ENCODE measurements at places on chromosomes 1 and 21.

DNA sequence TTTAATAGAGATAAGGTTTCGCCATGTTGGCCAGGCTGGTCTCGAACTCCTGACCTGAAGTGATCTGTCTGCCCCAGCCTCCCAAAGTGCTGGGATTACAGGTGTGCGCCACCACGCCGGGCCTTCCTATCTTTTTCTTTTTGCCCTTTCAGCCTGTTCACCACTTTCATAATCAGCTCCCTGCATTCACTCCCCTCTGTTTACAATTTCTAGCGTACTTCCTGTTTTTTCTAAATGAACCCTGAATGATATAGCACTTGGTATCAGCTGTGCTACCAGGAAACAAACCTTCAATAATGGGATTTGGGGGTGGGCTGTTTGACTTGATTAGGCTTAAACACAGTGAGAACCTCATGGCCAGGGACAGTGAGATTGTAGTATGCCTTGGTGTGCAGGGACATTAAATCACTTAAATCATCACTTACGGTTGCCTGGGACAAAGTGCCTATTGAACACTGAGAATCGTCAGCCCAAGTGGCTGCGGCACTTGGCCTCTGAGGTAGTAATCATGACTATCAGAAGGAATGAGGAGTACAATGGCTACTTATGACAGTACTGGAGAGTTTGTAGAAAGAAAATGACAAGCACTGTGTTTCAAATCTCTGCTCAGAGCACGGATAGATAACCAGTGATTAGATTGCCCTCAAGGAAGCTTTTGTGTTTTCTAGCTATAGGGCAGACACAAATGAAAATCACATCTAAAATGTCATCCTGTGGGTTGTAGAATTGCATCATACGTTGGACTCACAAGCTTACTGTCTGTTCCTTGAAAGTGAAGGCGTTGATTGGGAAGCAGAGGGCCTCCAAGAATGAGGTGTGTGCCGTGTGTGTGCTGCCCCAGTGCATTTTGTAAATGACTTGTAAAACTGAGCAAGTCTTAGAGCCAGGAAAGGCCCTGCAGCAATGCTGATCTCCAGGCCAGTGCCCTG lies 661.8 kb downstream of the MATN1 start:
- DNase-seq: no peak

DNA sequence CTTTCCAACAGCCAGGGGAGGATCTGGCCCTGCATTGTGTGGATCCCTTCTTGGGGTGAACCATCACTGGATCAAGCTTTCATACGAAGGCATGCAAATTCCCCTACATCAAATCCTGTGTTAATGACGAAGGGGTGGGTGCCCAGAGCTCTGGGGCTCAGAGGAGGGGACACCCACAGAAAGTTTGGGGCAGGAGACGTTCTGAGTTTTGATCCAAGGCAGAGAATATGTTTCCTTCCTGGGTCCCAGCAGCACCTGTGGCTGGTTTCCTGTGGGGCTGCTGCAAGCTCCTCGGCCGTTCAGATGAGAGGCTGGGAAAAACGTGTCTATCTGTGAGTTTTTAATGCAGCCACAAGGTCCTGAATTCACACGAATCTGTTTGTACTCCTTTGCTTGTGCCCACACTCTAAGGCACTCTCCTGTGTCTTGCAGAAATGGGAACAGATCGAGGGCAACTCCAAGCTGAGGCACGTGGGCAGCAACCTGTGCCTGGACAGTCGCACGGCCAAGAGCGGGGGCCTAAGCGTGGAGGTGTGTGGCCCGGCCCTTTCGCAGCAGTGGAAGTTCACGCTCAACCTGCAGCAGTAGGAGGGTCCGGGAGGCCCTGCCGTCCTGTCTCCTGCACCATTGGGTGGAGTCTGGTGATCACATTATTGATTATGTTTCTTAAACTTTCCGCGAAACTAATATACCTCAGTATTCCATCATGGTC lies 147.1 kb downstream of the PGBD5 start:
- peak; percentile 16 for DNase-seq

- no peak for DNase-seq
Measured at GRCh38 chr1:214192825-214193643, 87.9 kb upstream of the SMYD2 start.

DNA sequence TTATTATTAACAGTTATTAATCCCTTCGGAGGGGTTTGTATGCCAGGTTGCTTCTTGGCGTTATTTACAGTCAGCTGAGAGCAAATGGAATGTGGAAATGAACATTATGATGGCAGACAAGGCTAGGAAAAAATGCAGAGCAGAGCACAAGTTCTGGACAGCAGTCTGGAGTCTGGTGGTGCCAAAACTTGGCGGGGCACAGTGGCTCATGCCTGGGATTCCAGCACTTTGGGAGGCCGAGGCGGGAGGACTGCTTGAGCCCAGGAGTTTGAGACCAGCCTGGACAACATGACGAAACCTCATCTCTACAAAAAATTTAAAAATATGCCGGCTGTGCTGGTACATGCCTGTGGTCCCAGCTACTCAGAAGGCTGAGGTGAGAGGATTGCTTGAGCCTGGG lies 67.6 kb downstream of the CDC7 start:
- no peak for DNase-seq

GRCh38 chr1:91623020-91623419 lies 122.4 kb downstream of the CDC7 start:
- DNase-seq: no peak

GRCh38 chr1:118136187-118136941 lies 48.7 kb downstream of the SPAG17 start:
- no peak for DNase-seq

DNA sequence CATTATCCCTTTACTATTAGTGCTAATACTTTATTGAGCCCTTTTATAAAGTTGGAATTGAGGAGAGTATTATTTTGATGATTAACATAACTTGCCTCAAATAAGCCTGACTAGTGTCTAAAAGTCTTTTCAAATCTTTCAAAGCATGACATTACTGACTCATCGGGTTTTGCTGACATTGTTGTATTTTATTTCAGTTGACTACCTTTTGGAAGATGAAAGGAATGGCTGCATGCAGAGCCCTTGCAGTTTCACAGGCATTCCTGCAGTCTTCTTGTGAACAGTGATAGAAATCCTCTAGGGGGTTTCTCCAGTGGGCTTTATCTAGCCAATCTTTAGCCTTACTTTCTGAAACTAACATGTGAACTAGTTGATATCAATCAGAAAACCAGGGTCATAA lies 43.0 kb upstream of the TMEM61 start:
- no peak for DNase-seq

- DNase-seq: no peak
Measured at GRCh38 chr1:85452948-85453347, 12.0 kb downstream of the DDAH1 start.

- no peak for DNase-seq
Measured at GRCh38 chr1:14939527-14940284, 213.8 kb upstream of the TMEM51 start.

GRCh38 chr1:2636733-2637132 lies 3.9 kb upstream of the MMEL1 start:
- no peak for DNase-seq

DNA sequence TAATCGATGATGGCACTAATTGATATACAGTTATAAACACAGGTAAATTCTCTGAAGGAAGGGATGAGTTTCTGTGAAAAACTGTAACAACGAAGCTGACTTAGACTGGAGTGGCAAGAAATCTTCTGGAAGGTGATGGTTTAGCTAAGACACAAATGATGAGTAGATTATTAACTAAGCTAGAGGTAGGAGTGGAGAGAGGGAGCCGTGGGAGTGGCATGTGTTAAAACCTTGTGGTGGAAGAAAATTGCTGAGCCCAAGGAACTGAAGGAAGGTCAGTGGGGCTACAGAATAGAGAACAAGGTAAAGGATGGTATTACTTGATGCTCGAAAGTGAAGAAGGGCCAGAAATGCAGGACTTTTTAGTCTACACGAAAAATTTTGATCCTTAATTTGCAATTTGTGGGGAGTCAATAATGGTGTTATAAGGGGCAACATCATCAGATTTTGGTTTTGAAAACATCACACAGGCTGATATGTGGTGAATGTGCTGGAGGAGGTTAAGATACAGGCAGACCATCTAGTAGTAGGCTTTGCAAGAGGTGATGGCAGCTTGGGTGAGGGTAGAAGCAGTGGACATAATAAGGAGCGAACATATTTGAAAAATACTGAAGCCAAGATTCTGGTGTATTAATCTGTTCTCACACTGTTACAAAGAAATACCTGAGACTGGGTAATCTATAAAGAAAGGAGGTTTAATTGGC lies 93.8 kb downstream of the S1PR1 start:
- DNase-seq: no peak

- DNase-seq: no peak
Measured at GRCh38 chr1:1197551-1198422, 8.6 kb downstream of the TNFRSF18 start.

DNA sequence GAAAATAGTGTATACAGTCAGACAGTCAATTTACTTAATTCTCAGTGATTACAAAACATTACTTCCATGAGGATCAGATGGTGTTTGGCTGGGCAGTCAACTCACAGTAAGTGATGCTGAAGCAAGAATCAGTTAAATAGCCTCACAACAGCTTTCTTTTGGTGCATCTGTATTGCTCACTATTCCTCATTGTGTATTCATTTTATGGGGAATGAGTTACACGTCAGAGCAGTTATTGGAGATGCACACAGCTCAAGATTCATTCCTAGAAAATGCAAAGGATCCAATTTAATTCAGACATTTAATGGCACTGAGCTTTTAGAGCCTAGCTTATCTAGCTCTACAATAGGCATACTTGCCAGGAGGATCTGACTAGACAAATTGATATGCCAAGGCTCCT lies 150.6 kb downstream of the HS2ST1 start:
- no peak for DNase-seq

DNA sequence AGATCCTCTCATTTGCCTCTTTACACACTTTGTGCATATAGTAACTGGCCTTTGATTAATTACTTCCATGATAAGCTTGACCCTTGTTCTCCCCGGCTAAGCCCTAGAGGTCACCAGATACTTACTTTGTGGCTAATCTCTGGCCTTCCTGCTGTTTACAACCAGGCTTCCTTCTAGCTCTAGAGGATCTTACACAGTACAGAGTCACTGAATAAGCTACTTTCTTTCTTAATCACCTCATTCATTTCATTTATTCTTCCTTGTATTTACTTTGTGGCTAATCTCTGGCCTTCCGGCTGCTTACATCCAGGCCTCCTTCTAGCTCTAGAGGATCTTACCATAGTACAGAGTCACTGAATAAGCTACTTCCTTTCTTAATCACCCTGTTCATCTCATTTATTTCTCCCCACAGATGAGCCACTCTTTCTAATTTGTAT lies 144.3 kb upstream of the C1orf21 start:
- DNase-seq: no peak

DNA sequence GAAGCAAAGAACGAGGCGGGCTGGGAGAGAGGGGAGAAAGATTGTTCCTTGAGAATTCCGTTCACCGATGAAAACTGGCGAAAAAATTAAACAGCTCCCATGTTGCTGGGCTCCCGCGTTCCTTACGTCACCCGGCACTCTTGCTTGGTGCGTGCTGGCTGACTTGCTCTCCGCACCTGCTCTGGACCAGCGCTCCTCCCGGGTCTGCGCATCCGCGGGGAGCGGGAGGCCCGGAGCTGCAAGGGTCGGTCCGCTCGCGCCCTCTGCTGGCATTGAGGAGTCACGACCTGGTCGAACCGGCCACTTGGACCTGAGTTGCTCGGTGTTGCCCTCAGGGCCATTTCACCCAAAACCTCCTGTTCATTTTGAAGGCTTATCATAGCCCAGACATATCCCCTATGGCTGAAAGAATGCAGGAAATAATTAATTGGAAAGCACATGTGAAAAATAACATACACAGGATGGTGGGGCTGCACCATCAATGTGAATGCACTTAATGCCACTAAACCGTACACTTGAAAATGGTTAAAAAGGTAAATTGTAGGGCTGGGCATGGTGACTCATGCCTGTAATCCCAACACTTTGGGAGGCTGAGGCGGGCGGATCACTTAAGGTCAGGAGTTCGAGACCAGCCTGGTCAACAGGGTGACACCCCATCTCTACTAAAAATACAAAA lies 98.9 kb upstream of the BACE2 start:
- DNase-seq: peak; percentile 71

- no peak for DNase-seq
Measured at GRCh38 chr1:210123924-210124589, 108.5 kb upstream of the SERTAD4 start.

DNA sequence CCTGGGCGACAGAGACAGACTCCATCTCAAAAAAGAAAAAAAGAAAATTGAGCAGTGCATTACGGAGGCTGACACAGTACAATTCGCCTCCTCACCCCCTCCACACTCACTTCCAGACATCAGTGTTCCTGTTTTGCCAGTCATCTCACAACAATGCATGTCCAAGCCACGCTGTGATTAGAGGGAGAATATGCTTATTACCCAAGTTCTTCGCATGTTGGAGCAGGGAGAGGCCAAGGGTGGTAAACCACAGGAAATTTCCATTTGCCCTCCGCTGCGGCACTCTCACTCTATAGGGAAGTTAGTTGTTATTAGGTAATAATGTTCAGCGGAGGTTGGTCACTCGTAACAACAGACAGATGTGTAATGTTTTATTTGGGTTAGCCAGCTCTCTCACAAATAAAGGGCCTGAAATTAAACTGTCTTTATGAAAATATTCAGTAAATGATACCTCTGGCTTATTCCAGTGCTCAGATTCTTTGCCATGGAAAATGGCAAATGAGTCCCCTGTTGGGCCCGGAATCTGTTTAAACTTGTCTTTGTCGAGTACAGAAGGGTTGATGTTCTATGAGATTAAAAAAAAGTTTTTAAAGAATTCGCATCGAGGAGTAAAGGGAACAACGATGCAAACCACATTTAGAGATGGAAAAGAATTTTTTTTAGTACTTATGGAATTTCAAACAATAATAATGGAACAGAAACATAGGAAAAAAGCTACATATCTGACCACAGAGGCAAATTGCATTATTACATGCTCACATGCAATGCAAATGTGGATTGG lies 33.1 kb downstream of the KCNJ15 start:
- no peak for DNase-seq

- no peak for DNase-seq
Measured at GRCh38 chr1:27741121-27741520, 15.4 kb downstream of the FAM76A start.

DNA sequence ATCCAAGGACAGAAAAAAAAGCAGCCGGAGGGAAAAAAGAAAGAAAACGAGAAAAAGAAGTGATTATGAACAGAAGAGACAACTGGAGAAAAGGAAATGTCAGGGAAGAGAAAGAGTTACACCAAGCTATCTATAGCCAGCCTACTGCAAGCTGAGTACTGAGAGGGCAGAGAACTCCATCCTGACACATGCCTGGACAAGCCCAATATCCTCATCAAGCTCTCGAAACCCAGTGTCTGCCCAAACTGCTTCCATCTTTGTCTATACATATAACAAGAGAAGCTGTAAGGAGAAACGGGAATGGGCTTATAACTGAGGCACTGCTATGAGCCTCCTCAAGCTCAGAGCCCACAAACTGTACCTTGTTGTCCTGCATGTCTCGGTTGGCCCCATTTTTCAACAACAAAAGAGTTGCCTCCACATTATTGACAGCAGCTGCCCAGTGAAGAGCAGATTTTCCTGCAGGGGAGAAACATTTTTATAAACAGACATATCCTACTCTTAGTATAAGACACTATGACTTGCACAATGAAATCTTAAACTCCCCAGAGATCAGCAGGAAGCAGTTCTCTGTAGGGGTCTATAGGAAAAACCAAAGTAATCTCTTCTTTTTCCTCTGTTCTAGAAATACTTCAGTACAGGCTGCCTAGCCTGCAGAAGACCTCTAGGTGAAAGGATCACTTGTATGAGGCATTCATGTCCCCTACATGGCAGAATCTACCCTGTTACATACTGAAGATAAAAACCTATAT lies 21.2 kb upstream of the ADAM30 start:
- DNase-seq: no peak

GRCh38 chr1:39275836-39276507 lies 71.5 kb downstream of the MACF1 start:
- DNase-seq: no peak

GRCh38 chr1:220677251-220677650 lies 12.9 kb upstream of the C1orf115 start:
- DNase-seq: no peak
